ENCODE measurements at places on chromosomes 13 and 19.

- no peak for DNase-seq
Observed at GRCh38 chr13:25881971-25882451, 169.8 kb downstream of the SHISA2 start.

GRCh38 chr13:84574851-84575250, 692.6 kb upstream of the SLITRK1 start:
- DNase-seq, result no peak

- DNase-seq, result no peak
Observed at GRCh38 chr13:106028911-106029310, 506.6 kb downstream of the EFNB2 start.

GRCh38 chr13:20446405-20446804, 79.3 kb downstream of the CRYL1 start:
- no peak for DNase-seq

GRCh38 chr13:98488736-98489135, 88.2 kb downstream of the STK24 start:
- no peak for DNase-seq

GRCh38 chr13:102317593-102317992, 84.3 kb downstream of the FGF14 start:
- no peak for DNase-seq

DNA sequence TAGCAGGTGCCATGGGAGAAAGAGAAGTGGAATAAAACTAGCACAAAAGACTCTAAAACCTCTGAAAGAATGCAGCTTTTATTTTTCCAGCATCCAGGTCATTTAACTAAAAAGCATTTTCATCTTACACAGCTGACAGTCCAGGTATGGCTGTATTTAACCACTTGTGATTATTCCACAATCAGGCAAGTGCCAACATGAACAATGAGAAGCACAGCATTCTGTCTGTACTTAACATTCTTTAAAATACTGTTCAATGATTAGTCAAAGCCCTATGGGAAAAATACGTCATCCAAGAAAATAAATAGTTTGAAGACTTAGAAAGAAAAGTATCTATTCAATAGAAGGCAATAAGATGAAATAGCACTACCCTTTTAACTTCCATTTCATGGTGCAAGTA, 246.9 kb downstream of the LIG4 start:
- no peak for DNase-seq

DNA sequence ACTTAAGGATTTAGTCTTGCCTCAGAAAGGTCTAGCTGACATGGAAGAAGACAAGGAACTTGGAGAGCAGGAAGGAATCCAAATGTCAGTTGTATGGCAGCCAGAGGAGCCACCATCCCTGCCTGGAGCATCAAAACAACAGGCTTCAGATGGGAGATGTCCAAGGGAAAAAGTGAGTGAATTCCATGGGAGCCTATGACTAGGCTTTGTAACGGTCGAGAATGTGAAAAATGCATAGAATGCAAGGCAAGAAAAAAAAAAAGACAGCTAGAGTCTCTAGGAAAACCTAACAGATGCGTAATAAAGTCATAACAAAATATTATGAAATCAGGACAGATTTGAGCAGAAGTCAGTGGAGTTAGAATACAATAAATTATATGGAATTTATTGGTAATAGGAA, 183.7 kb upstream of the LSM14A start:
- DNase-seq, result no peak

DNA sequence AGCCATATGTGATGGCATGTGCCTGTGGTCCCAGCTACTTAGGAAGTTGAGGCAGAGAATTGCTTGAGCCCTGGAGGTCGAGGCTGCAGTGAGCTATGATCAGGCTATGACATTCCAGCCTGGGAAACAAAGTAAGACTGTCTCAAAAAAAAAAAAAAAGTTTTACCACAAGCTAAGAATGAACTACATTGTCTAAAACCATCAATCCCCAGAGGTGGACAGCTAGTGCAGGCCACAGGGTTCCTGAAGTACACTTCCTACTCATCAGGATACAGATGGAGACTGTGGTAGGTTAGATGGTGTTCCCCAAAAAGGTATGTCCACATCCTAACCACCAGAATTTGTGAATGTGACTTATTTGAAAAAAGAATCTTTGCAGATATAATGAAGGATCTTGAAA, 63.5 kb upstream of the DOCK9 start:
- no peak for DNase-seq

- DNase-seq, result no peak
Observed at GRCh38 chr13:95564733-95565291, 12.3 kb downstream of the CLDN10 start.

- DNase-seq, result no peak
Observed at GRCh38 chr19:55962186-55962585, 14.6 kb downstream of the NLRP8 start.

DNA sequence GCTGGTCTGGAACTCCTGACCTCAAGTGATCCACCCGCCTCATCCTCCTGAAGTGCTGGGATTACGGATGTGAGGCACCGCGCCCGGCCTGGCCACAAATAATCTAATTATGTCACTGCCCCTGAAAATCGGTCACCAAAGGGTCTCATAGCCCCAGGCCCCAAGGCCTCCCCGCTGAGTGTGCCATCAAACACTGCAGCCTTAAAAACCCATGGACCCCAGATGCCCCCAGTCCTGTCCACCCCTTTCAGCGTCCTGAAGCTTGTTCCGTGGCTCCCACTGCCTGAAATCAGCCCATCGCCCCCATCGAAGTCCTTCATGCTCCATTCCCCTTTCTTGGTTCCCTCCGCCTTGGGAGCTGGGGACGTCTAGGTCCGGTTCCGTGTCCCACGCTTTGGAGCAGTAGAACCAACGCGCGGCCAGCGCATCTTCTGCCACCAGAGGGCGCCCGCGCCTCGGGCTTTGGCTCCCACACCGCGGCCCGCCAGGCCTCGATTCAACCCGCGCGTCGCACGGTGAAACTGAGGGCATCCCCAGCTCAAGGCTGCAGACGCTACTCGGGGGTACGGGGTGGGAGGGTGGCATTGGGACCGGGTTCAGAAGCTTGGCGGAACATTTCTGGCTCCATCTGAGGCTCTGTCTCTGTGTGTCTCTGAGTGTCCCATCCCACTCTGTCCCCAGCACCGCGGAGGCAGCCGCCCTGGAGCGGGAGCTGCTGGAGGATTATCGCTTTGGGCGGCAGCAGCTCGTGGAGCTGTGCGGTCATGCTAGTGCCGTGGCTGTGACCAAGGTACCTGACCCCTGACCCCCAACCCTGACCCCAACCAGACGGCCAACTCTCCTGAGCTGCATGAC, 3.5 kb downstream of the YJEFN3 start:
- DNase-seq, result peak; percentile 81

DNA sequence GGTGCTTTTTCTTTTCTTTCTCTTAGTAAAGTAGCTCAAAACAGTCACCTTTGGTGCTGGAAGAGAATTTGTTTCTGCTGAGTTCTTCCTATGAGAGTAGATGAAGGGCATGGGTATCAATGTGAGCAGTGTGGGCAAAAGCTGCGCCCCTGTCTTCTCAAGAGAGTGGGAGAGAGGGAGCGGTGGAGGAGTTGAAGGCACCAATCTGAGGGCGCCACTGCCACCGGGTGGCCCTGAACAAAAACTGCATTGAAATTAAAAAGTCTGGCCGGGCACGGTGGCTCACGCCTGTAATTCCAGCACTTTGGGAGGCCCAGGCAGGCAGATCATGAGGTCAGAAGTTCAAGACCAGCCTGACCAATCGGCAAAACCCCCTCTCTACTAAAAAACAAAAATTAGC, 28.7 kb upstream of the EPHX3 start:
- no peak for DNase-seq

GRCh38 chr13:96033220-96034015, 19.8 kb downstream of the UGGT2 start:
- DNase-seq, result no peak

- DNase-seq, result no peak
Observed at GRCh38 chr19:5128251-5128935, 159.5 kb downstream of the KDM4B start.

DNA sequence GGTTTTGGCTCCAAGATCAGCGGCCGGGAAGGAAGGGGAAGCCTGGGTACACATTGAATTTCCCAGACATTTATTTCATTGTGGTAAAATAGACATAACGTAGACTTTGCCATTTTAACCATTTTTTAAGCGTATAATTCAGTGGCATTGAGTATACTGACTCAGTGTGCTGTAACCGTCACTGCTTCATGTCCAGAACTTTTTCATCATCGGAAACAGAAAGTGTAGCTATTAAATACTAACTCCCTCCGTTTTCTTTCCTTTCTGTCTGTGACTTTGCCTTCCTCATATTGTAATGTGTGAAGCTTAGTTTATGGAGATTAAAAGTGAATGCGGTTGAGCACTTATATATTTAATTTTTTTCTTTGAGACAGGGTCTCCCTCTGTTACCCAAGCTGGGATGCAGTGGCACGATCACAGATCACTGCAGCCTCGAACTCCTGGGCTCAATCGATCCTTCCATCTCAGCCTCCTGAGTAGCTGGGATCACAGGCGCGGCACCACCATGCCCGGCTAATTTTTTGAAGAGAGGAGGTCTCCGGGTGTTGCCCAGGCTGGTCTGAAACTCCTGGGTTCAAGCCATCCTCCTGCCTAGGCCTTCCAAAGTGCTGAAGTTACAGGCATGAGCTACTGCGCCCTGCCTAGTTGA, 1.4 kb downstream of the HNRNPM start:
- DNase-seq, result no peak

- DNase-seq, result no peak
Observed at GRCh38 chr13:78341032-78341431, 262.3 kb downstream of the POU4F1 start.

Data from CD4-positive, alpha-beta T cell treated with Interleukin-4 for 1 hour (primary cell).